ENCODE measurements at places on chromosomes 2 and 18. TPM values are rescaled to one million over a fixed set of nuclear protein-coding genes. Genes with fewer than 3 reads are reported as not detected.

- DNase-seq, result no peak
These were observed 321.5 kb upstream of the NT5C1B start for GRCh38 chr2:18910843-18911242.

GRCh38 chr2:111900859-111901258 is 2.5 kb downstream of the MERTK start:
- no peak for DNase-seq

The SPP2 gene
- not detected for total RNA-seq

GRCh38 chr18:56756966-56757365 is 105.8 kb downstream of the WDR7 start:
- DNase-seq, result peak; percentile 7

- no peak for DNase-seq
These were observed 105.6 kb downstream of the VSNL1 start for GRCh38 chr2:17646081-17646554.

The DCC gene
- not detected for total RNA-seq

The MOGAT1 gene
- total RNA-seq, result not detected

DNA sequence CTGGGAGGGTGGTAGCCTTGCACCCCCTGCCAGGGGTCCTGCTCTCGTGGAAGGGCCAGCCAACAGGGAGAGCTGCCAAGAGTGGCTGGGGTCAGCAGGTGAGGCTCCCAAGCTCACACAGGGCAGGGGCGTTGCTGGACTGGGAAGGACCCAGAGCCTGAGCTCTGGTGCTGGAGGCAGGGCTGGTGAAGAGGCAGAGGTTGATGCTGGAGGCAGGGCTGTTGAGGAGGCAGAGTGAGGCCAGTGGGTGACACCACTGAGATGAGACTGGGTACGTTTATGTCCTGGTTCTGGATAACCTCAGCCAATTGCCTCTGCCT is 7.0 kb downstream of the ADRA2B start:
- DNase-seq, result no peak
